Hindlimb muscle (tissue), 1 donor: ENCODE measurements at places on chromosomes 12 and 14.

DNA sequence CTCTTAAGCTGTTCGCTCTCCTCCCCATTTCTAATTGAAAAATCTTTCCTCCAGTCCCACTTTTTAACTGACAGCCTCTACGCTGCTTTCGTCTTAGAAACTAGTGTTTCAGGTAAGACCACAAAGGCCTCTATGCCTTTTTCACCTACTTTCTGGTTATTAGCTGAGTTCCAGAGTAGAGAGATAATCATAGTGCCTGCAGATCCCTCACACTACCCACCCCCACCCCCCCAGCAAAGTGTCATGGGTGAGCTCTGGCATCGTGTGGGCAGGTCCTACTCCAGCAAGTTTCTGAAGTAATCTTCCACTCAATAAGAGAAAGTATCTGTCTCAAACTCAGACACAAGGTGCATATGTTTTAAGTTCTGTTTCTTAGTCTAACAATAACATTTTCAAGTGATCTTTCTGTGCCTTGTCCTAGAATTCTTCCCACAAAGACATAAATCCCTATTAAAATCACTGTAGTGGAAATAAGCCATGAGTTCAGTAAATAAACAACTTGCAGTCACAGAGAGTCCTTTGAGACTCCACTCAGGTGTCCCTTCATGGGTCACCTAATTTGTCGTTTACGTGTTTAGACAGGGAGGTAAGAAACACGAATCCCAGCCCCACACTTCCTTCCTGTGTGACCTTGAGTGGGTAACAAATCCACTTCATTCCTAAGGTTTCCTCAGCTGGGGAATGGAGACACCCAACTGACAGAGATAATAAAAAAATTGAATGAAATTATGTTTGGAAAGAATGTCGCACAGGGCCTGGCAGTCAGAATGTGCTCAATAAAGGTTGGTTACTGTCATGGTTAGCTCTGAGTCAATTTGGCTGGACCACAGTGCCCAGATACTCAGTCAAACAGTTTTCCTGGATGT lies 228.9 kb upstream of the CAND1 start:
- DNase-seq, result no peak

DNA sequence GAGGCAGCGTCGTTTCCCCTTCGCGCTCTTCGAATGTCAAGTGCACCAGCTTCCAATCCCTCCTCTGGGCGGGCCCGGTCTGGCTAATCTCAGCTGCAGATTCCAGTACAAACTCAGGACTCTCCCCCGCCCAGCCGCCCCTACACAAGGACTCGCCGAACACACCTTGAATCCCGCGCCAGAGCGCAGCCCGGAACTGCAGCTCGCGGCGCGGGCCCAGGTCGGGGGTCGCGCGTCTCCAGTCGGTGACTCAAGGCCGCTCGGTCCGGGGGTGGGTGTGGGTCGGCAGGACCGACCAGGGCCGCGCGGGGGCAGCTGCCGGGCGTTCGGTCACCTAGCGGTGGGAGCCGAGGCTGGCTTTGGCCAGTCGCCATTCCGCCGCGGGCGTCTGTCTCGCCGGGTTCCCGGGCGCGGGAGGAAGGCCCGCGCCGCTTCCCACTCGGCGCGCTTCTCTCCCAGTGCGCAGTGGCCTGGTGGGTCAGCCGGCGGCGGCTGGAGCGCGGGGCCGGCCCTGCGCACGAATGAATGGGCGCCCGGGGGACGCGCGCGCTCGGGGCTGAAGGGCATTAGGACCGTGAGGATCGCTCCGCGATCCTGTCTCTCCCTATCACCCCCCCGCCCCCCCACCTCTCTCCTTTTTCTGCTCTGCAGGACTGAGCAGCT lies at the start of gene GALNT16:
Gene GALNT16, plus strand, starts transcription at position 632 of the 663 bp plus-strand sequence. CDS start 133 bp downstream, outside the sequence.
- peak; percentile 72 for DNase-seq

GRCh38 chr12:116731801-116732200 lies 6.1 kb downstream of the SPRING1 start:
- no peak for DNase-seq

DNA sequence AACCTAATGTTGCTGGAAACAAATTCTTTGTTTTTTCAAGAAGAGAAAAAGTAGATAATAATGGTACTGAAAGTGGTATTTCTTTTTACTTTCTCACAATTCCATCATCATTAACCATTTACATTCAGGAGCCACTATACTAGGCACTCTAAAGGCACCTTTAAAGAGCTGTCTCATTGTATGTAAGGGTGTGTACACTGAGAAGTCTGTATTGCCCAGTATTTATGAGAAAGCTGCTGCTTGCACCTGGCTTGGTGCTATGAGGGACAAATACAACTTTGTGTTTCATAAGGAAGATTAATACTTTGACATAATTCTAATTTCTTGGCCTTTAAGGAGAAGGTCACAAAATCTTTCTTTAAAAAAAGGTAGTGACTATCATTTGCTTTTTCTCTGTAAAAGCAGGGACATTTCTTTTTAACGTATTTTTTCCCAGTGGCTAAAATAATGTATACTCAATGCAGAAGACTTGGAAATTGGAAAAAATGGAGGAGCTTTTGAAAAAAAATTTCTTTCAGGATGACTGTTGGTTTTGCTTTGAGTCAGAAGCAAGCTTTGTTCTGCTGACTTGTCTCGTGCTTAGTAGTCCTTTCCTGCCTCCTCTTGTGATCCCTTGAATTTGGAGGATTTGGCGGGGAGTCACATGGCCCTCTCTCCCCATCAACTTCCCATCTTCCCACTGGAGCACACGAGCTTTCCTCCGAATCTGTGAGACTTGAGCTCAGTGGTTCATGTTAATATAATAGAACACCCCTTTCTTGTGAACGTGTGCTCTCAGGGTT lies 50.1 kb downstream of the RASSF3 start:
- no peak for DNase-seq

GRCh38 chr12:14691560-14691959 lies 4.8 kb downstream of the GUCY2C start:
- peak; percentile 49 for DNase-seq
